ENCODE measurements at places on chromosomes 12 and 14. TPM values are rescaled to one million over a fixed set of nuclear protein-coding genes. Genes with fewer than 3 reads are reported as not detected.

Gene FAM186B
- 0.32 TPM for total RNA-seq

Gene TBC1D30
- total RNA-seq = 17.1 TPM

Gene TDRD9
- 8.7 TPM for total RNA-seq

Gene SLC7A8
- total RNA-seq = 98.5 TPM

Gene CD163L1
- 3.9 TPM for total RNA-seq

Gene TRAF3
- 17.0 TPM for total RNA-seq

All from mucosa of gallbladder (tissue), 1 donor.